Central memory CD8-positive, alpha-beta T cell (primary cell): ENCODE measurements at places on chromosomes 4 and X.

- no peak for DNase-seq
Measured at GRCh38 chrX:10783451-10783995, 163.1 kb upstream of the MID1 start.

DNA sequence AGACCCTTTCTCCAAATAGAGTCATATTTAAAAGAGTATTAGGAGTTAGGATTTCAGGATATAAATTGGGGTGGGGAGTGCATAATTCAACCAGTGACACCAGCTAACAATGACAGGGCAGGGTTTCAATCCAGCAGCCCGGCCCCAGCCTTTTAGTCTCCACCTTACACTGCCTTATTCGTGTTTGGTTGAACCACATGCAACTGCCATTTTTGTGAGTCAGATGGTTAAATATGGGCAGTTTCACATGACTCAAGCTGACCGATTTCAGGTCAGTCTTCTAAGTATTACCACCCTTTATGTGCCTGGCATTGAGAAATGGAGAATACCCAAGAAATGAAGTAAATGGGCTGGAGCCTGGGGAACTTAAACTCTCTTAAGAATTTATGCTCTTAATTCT is 102.8 kb downstream of the STOX2 start:
- no peak for DNase-seq

GRCh38 chrX:7904562-7904961 is 22.7 kb downstream of the PNPLA4 start:
- no peak for DNase-seq

DNA sequence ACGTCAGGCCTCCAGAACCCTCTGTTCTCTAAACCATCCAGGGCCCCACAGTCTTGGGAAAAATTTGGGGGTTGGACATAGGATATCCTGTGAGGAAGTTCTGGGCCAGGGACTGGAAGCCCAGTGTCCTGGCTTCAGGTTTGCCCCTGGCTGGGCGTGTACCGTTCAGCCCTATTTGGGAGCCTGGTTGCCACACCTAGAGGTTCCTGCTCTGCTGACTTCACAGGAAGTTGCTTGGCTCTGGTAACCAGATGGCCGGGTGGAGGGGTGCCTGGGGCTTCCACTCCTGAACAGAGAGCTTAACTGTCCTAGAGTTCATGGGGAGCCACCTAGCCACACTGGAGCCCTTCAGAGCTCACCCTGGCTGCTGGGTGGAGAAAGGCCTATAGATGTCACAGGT is 1.1 kb downstream of the TAFAZZIN start:
- no peak for DNase-seq

GRCh38 chr4:66091786-66092185 is 421.5 kb upstream of the EPHA5 start:
- DNase-seq = no peak
